ENCODE measurements at places on chromosomes 6 and 20. TPM values are rescaled to one million over a fixed set of nuclear protein-coding genes. Genes with fewer than 3 reads are reported as not detected.
A peak's percentile ranks its signal among the peaks of the same experiment; 100 is the strongest.

PLA2G7 gene
- not detected for total RNA-seq

USP49 gene
- 8.2 TPM for total RNA-seq

FUT9 gene
- not detected for total RNA-seq

XRN2 gene
- 68.6 TPM for total RNA-seq

DNA sequence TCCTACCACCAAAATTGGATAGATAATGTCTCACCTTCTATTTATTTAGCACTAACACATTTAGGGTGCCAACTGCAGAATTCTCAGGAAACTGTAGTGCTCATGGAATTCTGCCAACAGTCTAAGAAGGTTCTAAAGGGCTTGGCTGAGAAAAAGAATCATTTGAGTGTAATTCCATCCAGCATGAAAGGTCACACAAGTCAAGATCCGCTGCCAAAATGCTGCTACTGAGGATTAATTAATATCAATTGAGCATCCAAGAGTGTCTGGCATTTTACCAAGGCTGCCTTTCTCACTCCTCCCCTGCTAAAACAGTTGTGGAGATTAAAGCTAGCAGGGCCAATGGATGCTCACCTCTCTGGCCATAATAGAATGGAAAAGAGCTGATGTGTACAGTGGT is 112.7 kb downstream of the FHL5 start:
- DNase-seq, result no peak
- H3K27ac ChIP-seq, result no peak overlapping the region
- no peak overlapping the region for H3K4me3 ChIP-seq
- no peaks in the 10 kb centered on the region for H3K36me3 ChIP-seq

- H3K4me3 ChIP-seq, result no peak overlapping the region
- peaks cover 13% of the 10 kb centered on the region for H3K36me3 ChIP-seq
- H3K27ac ChIP-seq, result no peak overlapping the region
- H3K4me1 ChIP-seq, result no peaks in the 10 kb centered on the region
- DNase-seq, result no peak
These were observed 336.3 kb upstream of the PTCHD4 start for GRCh38 chr6:48447251-48447650.

DNA sequence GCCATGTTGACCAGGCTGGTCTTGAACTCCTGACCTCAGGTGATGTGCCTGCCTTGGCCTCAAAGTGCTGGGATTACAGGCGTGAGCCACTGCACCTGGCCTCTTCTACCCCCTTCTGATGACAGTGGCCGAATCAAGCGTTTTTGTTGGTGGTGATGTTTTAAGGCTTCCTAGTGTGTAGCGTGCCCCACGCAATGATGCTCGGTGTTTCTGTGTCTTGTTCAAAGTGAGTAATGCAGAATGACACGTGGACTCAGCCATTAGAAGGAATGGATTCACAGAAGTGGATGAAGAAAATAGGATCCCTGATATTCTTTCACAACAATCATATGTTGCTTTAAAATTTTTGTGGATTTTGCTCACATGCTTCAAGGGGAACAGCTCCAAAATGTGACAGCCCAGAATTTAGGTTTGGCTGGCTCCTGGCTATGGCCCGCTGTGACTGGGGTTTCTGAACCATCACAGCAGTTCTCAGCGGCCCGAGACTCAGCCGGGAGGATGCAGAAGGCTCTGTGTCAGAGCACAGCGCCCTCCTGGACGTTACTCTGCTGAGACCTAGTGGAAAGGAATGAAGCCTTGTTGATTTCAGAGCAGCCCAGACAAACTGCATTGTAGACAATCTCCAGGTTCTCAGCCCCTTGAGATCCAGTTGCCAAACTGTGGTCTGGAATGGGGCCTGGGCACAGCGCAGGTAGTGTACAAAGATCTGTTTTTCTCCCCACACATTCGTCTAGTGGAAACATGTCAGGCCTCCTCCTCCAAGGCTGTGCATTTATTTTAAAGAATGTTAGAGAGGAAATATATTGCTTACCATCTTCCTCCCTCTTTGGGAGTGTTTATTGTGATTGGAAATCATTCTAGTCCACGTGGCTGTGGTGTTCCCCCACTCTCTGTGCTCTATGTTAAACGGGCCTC is 57.6 kb upstream of the TIAM2 start:
- no peak for DNase-seq
- H3K4me3 ChIP-seq, result no peak overlapping the region
- H3K27ac ChIP-seq, result no peak overlapping the region
- H3K36me3 ChIP-seq, result no peaks in the 10 kb centered on the region

GRCh38 chr20:44597516-44597915 is 15.1 kb downstream of the PKIG start:
- peaks cover 15% of the 10 kb centered on the region for H3K4me1 ChIP-seq
- H3K27ac ChIP-seq, result peak overlapping the region; percentile 79
- no peak for DNase-seq

- H3K36me3 ChIP-seq, result no peaks in the 10 kb centered on the region
- peaks cover 6% of the 10 kb centered on the region for H3K4me1 ChIP-seq
- no peak overlapping the region for H3K4me3 ChIP-seq
- DNase-seq, result no peak
These were observed 130.4 kb upstream of the QKI start for GRCh38 chr6:163284151-163284550.

GRCh38 chr6:98845211-98846020 is 11.0 kb downstream of the POU3F2 start:
- no peak for DNase-seq
- H3K4me3 ChIP-seq, result peak overlapping the region; percentile 33
- no peaks in the 10 kb centered on the region for H3K36me3 ChIP-seq
- peak overlapping the region; percentile 14 for H3K27ac ChIP-seq
- peaks cover 81% of the 10 kb centered on the region for H3K27me3 ChIP-seq

Measured in natural killer cell treated with Interleukin-12 subunit alpha and Interleukin-12 subunit beta and Interleukin-15 and Interleukin-18, amount 100 ng/mL, for 72 hours (primary cell).